ENCODE measurements at places on chromosomes 3 and 15.

GRCh38 chr3:14333215-14333614 is 69.2 kb upstream of the SLC6A6 start:
- H3K27me3 ChIP-seq, result no peaks in the 10 kb centered on the region
- DNase-seq, result no peak
- H3K36me3 ChIP-seq, result no peaks in the 10 kb centered on the region
- no peak overlapping the region for H3K4me3 ChIP-seq
- H3K4me1 ChIP-seq, result no peaks in the 10 kb centered on the region

- H3K27me3 ChIP-seq, result no peaks in the 10 kb centered on the region
- no peak overlapping the region for H3K4me3 ChIP-seq
- H3K4me1 ChIP-seq, result no peaks in the 10 kb centered on the region
- H3K36me3 ChIP-seq, result no peaks in the 10 kb centered on the region
- no peak for DNase-seq
- H3K27ac ChIP-seq, result no peak overlapping the region
These were observed 316.6 kb downstream of the EDEM1 start for GRCh38 chr3:5504135-5504534.

- H3K36me3 ChIP-seq, result no peaks in the 10 kb centered on the region
- no peak for DNase-seq
- no peak overlapping the region for H3K27ac ChIP-seq
These were observed 57.2 kb upstream of the SLC7A14 start for GRCh38 chr3:170642882-170643601.

GRCh38 chr3:172340583-172340982 is 107.7 kb downstream of the GHSR start:
- no peaks in the 10 kb centered on the region for H3K4me1 ChIP-seq
- peaks cover 37% of the 10 kb centered on the region for H3K36me3 ChIP-seq
- no peak overlapping the region for H3K27ac ChIP-seq
- no peak for DNase-seq
- H3K27me3 ChIP-seq, result no peaks in the 10 kb centered on the region

GRCh38 chr3:197686899-197687298 is 49.8 kb downstream of the RUBCN start:
- no peak overlapping the region for H3K4me3 ChIP-seq
- H3K4me1 ChIP-seq, result no peaks in the 10 kb centered on the region
- H3K27ac ChIP-seq, result no peak overlapping the region
- DNase-seq, result no peak
- no peaks in the 10 kb centered on the region for H3K27me3 ChIP-seq
- H3K36me3 ChIP-seq, result peaks cover 8% of the 10 kb centered on the region

DNA sequence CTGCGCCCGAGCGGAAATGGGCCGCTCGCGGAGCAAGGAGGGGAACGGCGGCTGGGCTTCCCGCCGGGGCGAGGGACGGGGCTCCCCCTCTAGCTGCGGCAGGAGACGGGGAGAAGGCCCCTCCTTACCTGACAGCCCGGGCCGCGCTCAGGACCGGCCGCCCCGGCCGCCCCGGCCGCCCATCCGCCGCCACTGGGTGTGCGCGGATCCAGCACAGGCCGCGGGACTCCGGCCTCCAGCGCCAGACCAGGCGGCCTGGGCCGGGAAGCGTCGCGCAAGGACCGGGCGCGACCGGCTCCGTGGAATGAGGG is 296 bp downstream of the TPRA1 start:
- H3K4me3 ChIP-seq, result peak overlapping the region; percentile 87
- H3K4me1 ChIP-seq, result peaks cover 14% of the 10 kb centered on the region
- H3K27ac ChIP-seq, result peak overlapping the region; percentile 54
- DNase-seq, result no peak
- H3K36me3 ChIP-seq, result no peaks in the 10 kb centered on the region

DNA sequence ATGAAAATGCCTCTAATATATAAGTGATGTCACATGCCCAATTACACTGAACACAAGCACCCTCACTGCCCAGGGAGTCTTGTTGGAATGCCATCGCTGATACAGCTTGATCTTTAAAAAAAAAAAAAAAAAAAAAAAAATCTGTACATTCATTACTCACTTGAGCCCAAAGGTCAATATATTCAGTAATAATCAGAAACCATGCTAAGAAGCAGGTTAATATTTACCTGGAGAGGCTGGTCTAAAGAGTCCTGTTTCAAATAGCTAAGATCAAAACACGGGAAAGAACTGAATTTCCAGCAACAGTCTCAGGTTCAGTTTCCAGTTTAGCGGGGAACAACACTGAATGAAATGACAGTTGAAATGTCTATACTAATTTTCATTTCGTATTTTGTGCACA is 109.9 kb downstream of the UACA start:
- no peak overlapping the region for H3K27ac ChIP-seq
- no peak for DNase-seq
- no peaks in the 10 kb centered on the region for H3K4me1 ChIP-seq
